ENCODE measurements at places on chromosomes 7 and 10.

DNA sequence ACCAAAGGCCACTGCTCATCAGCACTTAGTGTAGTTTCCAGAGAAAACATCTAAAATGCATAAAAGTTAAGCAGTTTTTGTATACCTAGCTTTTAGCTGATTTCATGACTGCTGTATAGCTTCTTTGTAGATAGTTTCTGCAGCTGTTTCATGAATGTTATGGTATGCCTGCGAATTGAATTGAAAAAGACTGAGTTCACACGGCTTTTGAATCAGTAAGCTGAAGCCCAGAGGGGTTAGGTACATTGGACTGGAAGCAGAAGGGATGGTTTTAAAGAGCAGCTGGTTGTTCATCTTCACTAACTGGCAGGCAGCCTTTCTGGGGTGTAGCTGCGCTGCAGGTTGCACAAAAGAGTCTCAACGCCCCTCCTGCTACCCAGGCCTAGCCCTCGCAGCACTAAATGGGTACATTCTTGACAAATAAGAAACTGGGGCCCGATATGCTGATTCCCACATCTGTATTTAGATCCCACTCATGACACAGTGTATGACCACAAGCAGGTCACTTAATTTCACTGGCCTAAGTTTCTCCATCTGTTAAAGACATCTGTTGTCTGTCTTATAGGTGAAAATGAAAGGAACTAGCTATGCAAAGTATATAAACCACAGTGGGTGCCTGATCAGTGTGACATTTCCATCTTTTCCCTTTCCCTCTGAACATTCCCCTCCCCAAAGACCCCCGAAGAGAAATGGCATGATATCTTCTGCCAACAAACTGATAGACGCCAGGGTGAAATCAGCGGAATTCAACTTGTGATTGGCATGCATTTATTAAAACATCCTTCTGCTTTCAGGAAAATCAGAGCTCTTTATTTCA is 85.9 kb upstream of the AGBL3 start:
- no peak for DNase-seq

DNA sequence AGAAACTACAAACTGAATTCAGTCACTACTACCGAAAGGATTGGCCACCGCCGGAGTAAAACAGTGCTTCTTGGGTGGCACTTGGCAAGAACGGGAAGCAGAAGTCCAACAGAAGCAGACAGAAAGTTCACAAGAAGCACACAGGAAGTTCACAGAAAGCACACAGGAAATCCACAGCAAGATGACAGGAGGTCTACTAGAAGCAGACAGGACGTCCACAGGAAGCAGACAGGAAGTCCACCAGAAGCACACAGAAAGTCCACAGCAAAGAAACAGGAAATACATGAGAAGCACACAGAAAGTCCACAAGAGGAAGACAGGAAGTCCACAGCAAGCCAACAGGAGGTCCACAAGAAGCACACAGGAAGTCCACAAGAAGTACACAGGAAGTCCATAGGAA is 399.2 kb upstream of the AUTS2 start:
- no peak for DNase-seq

GRCh38 chr7:2566348-2566889 is 7.6 kb downstream of the IQCE start:
- DNase-seq: no peak

- peak; percentile 91 for DNase-seq
These were observed 6.1 kb upstream of the MYOZ1 start for GRCh38 chr10:73647211-73647874.

DNA sequence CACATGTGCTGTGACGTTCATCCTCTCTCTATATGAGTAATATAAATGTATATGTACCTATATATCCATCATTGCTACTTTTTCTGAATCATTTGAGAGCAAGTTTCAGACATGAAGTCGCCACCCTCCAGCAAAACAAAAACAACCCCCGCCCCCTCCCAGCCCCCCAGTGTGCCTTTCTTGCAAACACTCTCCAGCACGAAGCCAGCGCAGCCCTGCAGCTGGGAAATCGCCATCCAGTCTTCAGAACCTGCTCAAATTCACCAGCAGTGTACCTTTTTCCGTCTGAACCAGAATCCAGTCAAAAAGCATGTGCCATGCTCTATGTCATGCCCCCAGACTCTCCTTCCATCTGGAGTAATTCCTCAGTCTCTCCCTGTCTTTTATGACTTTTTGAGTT is 135.8 kb downstream of the TACC2 start:
- no peak for DNase-seq

DNA sequence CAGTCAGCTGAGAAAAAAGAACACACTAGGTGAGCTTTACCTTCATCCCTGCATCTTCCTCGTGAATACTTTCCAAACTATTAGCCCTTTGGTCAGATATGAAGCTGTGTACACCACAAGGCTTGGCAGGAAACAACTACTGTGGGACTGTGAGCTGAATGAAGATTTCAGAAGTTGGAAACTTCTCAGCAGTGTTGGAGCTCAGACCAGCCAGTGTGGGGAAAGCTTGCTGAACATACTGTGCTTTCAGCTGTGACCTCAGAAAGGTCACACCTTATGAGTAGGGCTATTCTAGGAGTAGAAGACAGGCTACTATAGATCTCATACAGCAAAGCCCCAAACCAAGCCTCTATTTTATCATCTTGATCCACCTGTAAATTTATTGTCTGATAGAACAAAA is 123.6 kb downstream of the EXOC4 start:
- no peak for DNase-seq

- DNase-seq: peak; percentile 62
These were observed 86.6 kb downstream of the FRMPD2 start for GRCh38 chr10:48187713-48188485.

- no peak for DNase-seq
These were observed 92.6 kb downstream of the AHCYL2 start for GRCh38 chr7:129317450-129317849.

DNA sequence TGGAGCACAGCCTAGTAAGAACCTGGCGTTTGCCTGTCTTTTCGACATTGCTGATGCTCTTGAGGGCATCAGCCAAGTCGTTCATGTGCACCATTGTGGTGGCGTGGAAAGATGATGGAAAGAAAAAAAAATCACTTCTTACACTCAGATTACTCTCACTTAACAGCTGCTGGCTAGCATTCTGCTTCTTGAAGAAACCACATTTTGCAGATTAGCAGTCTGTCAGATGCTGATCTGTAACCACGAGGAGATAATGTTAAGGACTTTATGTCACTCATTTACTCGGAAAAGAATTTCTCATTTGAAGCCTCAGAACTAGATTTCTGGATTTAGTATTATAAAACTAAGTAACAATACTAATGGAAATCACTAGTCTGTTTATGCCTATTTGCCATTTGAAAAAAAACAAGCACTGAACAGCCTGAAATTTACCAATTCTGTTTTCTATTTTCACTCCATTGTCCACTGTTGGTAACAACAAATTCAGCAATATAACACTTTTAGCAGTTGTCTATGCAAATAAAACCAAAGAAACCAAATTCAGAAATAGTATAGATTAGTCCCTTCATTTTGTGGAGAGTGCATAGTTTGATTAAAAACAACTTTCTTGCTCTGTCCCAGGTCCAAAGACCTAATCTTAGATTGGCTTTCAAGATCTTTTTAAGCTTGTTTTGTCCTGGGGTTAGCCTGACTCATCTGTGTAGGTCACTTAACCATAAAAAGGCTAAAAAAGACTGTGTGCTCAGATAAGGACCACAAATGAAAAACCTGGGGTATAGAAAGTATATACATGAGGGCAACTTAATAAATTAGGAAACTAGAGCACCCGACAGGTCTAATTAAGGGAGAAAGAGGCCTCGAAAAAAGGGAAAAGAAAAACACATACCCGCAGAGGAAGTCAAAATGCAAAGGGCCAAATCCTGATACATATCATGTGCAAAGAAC is 67.5 kb downstream of the NT5C2 start:
- DNase-seq: no peak

GRCh38 chr10:77602231-77602912 is 35.2 kb downstream of the KCNMA1 start:
- DNase-seq: no peak

- peak; percentile 33 for DNase-seq
These were observed 86.8 kb upstream of the RSU1 start for GRCh38 chr10:16904049-16904448.

DNA sequence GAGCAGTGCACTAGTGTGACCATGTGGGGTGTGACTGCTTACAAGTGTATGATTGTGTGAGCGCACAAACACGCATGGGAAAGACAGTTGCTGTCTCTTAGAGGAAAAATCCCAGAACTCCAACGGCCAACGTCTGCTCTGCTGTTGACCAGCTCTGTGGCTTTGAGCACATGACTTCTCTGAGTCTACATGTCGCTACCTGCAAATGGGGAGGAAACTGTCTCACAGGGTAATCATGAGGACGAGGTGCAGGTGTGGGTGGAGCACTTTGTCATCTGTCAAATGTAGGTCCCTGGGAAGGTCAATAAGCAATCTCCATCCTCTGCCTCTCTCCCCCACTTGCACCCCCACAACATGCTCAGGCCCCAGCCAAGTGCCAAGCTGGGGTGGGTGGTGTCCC is 31.2 kb upstream of the TLX1 start:
- no peak for DNase-seq
